ENCODE measurements at places on chromosomes 7 and 10. TPM values are rescaled to one million over a fixed set of nuclear protein-coding genes. Genes with fewer than 3 reads are reported as not detected.
A peak's percentile ranks its signal among the peaks of the same experiment; 100 is the strongest.

IKZF5 gene
- 15.3 TPM for total RNA-seq

TES gene
- 96.7 TPM for total RNA-seq

OR2A1 gene
- total RNA-seq, result not detected

DNA sequence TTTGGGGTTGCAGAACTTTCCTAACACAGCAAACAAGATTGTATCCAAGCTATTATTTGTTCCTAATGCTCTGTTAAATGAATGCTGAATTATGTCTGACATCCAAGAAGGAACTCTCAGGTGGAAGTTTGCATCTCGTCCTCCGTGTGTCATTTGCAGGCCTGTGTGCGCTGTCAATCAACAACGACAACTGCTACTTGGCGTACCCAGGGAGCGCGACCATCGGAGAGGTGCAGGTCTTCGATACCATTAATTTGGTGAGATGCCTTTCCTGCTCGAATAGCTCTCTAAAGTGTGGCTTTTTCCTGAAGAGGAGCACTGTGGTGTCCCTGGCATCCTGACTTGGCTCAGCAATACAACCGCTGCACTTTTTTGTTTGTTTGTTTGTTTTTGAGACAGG lies 26.9 kb downstream of the WIPI2 start:
- DNase-seq, result no peak

- DNase-seq, result no peak
These were observed 223.4 kb downstream of the SEC23IP start for GRCh38 chr10:120115959-120116358.

GRCh38 chr10:48611133-48611532 lies 6.3 kb upstream of the ARHGAP22 start:
- peak; percentile 4 for DNase-seq

- no peak for DNase-seq
These were observed 2.5 kb downstream of the ADRA2A start for GRCh38 chr10:111079241-111079760.

- DNase-seq, result no peak
These were observed 2.0 kb upstream of the AKR1B15 start for GRCh38 chr7:134546955-134547354.

DNA sequence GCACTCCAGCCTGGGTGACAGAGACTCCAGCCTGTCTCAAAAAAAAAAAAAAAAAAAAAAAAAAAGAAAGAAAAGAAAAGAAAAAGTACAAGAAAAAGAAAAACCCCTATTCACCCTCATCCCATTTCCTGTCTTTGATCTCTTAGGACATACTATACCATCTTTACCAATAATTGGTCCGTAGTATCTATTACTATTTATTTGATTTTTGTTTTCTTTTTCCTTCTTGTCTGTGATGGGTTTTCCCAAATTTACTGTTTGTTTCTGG lies 41.6 kb downstream of the PDIA4 start:
- no peak for DNase-seq

DNA sequence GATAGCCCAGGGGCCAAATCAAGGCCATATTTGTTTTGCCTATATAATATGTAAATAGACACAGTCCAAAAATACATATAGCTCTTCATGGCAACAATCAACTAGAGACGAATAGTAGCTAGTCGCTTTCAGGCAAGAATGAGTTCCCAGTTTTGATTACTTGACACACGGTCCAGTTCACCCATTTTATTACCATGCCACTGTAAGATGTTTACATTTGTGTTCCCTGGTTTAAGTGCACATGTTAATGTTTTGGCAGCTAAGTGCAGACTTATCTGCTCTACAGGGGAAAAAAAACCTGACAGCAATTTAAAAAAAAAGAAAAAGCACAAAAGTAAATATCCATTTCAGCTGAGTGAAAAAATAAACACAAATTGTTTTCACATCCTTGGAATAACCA lies 213.1 kb downstream of the TPK1 start:
- DNase-seq, result no peak

DNA sequence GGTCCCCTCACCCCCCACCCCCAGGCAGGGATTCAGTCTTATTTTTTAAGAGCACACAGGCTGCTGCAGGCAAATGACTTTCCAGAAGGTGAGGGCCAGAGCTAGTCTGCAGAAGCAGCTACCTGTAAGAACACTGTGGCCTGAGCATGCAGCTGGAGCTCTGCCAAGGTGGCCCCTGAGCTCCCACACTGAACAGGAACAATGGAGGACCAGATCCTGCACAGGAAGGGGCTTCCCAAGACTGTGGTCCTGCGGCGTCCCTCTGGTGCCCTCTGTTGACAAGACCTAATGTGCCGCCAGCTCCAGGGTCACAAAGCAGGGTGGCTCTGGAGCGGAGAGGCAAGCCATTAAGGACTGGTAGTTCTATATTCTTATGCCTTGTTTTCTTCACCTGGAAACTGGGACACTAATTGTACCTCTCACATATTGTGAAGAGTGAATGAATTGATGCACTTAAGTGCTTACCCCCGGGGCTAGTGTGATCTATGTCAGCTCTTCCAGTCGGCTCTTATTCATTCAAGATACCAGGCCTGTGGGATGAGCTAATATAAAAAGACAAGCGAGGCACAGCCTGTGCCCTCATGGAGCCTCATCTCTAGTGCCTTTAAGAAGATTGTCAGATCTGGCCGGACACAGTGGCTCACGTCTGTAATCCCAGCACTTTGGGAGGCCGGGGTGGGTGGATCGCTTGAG lies 8.0 kb upstream of the BEND7 start:
- DNase-seq, result peak; percentile 28

GRCh38 chr7:98509836-98510235 lies 107.2 kb upstream of the NPTX2 start:
- DNase-seq, result no peak

- DNase-seq, result no peak
These were observed 13.0 kb downstream of the BCAP29 start for GRCh38 chr7:107593025-107593410.

DNA sequence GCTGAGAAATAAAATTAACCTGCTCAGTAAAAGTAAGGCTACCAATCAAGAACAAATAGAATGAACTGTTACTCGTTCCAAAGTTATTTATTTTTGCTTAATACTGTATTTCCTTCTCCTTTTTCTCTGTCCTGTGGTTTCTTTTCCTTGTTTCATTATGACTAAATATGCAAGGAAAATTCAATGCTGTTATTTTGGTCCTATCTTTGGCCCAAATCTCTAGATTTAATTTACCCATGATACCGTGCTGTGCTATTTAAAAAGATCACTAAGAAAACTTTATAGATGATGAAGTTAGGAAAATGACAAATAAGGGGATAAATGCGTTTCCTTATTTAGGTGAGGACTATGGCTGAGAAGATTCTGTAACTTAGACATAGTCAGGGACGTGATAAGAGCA lies 45.3 kb upstream of the FAM133B start:
- DNase-seq, result no peak

DNA sequence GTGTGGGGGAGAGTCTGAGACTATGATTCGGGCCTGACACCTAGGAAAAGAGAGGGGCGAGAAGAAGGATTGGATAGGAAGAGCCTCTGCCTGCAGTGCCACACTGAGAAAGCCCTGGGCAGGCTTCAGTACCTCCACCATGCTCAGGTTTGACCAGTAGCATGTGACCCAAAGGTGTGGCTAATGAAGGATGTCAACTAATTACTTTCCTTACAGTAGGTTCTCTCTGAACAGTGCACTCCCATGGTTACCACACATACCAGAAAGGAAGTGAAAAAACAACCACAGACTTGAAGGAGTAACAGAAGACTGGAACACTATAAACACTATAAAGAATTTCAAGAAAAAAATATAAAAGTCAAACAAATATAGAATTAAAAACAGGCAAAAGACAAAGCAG lies 46.2 kb downstream of the SEM1 start:
- DNase-seq, result no peak

Measured in mucosa of gallbladder (tissue), 1 donor.